ENCODE measurements at places on chromosomes 1 and 21. TPM values are rescaled to one million over a fixed set of nuclear protein-coding genes. Genes with fewer than 3 reads are reported as not detected.

- no peak for DNase-seq
Observed at GRCh38 chr1:98422816-98423215, 238.7 kb upstream of the SNX7 start.

GRCh38 chr1:24903955-24904730 lies 25.9 kb downstream of the RUNX3 start:
- DNase-seq, result no peak

GRCh38 chr1:61397935-61398334 lies 315.6 kb downstream of the NFIA start:
- no peak for DNase-seq

- no peak for DNase-seq
Observed at GRCh38 chr1:172286629-172287076, 133.8 kb upstream of the C1orf105 start.

- no peak for DNase-seq
Observed at GRCh38 chr1:222105861-222106260, 364.0 kb upstream of the DUSP10 start.

DNA sequence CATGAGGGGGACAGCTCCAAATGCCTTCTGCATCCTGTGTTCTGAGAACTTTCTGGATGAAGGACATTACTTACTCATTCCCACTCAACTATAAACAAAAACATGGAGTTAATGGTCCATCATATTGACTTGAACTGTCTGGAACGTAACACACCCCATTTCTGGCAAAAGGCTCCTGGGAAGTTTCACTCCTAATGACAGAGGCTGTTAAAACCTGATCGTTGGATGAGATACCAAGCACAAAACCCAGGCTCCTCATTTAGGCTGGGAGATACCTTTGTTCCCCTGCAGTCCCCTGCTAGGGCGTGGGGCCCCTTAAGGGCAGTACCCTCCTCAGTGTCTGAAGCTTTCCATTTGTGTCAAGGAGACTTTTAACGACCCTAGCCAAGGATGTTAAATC lies 78.9 kb downstream of the RHOU start:
- DNase-seq, result no peak

DNA sequence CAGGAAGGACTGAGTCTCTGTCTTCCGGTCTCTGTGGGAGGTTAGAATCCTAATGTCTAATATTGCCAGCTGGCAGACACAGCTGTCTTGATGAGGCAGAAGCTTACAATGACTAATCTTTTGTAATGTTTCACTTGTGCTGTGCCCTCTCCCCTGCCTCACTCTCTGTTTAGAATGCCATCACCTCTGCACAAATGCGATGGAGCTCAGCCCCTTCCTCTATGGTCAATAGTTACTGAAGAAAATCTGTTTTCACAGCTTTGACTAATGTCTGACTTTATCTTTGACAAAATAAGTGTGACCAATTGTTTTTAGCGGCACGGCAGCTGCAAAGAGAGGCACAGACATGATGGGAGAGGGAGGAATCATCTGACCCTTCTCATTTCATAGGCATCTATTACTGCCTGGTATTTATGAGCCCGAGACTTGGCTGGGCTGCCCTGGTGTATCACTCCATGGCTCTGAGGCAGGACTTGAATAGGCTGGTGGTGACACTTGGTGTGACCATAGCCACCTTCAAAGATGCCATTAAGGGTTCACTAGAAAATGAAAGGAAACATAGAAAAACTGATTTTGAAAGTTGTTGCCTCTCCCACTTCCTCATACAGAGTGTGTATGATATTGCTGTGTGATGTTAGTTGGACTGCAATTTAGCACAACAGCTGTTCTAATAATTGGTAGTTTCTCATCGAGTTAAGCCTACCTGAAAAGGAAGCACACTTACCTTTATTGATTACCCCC lies 163.2 kb upstream of the NBPF11 start:
- DNase-seq, result no peak

- no peak for DNase-seq
Observed at GRCh38 chr1:230913496-230913895, 45.2 kb upstream of the C1orf198 start.

GRCh38 chr21:17779496-17779895 lies 39.7 kb downstream of the C21orf91 start:
- DNase-seq, result no peak

DNA sequence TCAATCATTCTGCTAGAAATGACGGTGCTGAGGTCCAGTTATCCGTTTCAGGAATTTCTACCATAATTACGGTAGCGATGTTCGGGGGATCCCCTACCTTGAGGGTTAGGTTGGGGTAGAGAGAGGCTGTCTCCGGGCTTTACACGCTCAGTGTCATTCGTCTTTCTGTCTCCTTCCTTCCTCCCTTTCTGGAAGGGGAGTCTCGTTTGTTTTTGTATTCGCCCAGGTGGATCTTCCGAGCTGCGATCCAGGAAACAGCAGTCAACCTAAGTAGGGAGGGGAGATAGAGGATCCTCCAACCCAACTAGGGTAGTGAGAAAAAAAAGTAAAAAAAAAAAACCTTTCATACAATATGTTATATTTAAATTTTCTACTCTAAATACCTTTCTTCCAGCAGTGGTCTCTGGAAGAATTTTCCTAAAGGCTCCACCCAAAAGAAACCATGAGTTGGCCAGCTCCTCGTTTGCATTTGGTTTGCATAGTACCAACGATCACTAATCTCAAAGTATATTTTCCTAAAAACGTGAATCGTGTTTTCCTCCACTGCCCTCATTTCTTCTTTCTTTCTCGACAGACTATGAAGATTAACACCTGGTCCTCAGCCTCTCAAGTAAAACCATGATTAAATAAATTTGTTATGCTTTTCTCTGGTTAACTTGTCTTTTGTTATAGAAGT lies 611 bp upstream of the PIK3C2B start:
- DNase-seq, result no peak

GRCh38 chr1:17717594-17718535 lies 37.3 kb upstream of the ACTL8 start:
- DNase-seq, result no peak

DNA sequence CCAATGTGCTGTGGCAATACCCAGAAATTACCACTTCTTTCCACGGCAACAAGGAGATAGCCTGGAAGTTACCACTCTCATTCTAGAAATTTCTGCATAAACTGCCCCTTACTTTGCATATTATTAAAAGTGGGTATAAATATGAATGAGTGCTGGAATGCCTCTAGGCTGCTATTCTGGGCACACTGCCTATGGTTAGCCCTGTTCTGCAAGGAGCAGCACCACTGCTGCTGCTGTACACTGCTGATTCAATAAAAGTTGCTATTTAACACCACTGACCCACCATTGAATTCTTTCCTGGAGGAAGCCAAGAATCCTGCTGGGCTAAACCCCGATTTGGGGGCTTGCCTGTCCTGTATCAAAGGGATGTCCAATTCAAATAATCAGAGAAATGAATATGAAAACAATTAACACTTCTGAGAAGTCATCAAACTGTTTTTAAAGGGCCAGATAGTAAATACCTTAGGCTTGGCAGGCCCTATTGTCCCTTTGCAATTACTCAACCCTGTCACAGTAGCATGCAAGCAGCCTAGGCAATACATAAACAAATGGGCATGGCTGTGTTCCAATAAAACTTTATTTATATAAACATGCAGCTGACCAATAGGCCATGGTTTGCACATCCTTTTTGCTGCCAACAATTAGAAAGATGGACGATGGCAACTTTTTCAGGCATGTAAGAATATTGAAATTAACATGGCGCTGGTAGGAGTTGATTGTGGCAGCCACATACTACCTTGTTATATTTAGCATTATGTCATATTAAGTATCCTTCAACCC lies 369.4 kb upstream of the B3GALT2 start:
- DNase-seq, result no peak

- DNase-seq, result no peak
Observed at GRCh38 chr1:226748306-226748705, 9.2 kb upstream of the ITPKB start.

Gene TMPRSS15
- not detected for total RNA-seq

Gene IL12RB2
- total RNA-seq, result not detected

Gene MAP1LC3C
- not detected for total RNA-seq

Gene FUCA1
- total RNA-seq, result 18.8 TPM

Gene RTCA
- 39.3 TPM for total RNA-seq

Gene KRTAP19-4
- total RNA-seq, result not detected

Gene SLC35A3
- total RNA-seq, result 16.5 TPM

Gene CASQ2
- total RNA-seq, result not detected

Gene CD55
- 7.4 TPM for total RNA-seq

Gene OR2T6
- total RNA-seq, result not detected

Data from progenitor cell of endocrine pancreas (in vitro differentiated cells).